ENCODE measurements at places on chromosomes 3 and 15.

GRCh38 chr3:61450866-61451265 is 110.5 kb upstream of the PTPRG start:
- DNase-seq, result no peak

- DNase-seq, result no peak
These were observed 258.2 kb upstream of the CFAP20DC start for GRCh38 chr3:59308001-59308400.

DNA sequence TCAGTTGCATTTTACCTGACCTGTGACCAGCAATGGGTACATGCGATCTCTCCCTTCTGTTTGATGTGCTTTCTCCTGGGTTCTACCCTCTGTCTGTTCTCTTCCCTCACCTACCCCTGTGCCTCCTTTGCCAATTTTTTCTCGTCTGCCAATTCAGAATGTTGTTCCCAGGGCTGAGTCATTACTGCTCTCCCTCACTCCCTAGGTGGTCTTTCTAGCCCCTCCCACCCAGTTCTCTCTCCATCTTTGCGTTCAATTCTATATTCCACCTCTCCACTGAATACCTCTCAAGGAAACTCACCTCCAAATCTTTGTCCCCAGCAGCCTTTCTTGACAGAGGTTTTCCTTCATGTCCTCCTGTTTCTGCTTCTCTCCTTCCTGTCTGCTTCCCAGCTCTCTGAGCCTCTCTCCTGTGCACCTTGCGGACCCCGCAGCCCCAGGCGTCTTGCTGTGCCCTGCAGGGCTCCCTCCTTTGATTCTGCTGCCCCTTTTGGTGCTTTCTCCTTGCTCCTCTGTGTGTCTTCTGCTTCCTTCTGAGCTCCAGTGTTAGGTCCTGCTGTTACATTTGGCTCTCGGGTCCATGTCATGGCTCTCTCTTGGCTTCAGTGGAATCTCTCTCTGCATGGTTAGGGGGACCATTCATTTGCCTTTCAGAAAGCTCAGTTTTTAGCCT is 398.2 kb upstream of the TPM1 start:
- DNase-seq, result no peak

- no peak for DNase-seq
These were observed 120.1 kb downstream of the ABHD5 start for GRCh38 chr3:43810797-43811196.

DNA sequence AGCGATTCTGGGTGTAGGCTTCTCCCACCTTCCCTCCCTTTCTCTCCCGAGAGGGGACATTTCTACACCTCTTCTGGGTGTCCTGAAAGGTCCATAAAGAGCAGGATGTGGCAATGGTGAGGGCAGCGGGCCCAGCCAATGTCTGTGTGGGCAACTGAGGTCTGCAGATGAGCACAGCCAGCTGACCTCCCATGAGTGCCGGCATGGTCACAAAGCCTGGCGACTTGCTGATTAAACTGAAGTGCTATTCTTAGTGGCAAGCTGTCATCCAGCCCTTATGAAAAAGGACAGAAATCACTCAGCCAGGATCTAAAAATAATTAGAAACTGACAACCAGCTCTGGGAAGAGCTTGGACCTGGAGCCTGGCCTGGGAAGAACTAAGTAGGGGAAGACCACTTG is 124.3 kb upstream of the RGMA start:
- DNase-seq, result no peak

DNA sequence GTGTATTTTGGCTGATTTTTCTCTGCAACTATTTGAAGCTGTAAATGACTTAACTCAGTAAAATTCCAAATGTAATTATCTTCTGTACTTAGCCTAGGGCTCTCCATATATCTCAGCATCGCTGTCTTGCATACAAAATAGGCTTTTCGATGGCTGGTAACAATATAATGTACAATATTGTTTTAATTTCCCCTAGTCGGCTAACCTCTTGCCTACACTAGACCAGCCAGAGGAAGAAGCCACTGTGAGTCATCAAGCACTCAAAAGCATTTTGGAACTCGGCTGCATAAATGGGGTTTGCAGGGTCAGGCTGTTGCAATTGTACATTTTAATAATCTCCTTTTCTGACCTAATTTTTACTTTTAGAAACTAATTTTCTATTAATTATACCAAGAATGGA is 583.8 kb downstream of the FOXP1 start:
- no peak for DNase-seq

DNA sequence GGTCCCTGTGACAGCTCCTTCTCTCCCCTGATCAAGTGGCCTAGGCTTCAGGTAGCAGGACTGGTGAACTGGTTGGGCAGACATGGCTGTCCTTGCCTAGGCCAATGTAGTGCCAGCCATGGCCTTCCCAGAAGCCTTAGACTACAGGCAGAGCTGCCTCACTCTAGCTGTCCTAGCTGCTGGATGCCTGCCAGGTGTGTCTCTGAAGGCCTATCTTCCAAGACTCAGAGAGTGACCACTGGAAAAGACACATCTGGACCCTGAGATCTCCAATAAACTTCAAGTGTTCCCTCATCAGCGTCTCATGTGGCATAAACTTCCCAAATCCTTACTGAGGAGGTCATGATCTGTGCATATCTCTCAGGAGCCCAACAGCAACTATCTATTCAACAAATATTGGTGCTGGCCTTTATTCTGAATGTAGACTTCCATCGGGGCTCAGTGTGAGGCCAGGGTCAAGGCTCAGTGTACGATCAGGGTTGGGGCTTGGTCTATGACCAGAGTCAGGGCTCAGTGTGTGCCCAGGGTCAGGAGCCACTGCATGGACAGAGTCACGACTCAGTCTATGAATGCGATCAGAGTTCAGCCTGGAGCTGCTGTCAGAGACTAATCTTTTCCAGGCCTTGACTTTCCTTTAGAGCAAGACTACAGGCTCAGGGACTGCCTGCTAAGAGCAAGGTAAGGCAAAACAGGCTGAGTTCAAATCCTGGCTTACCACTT is 36.5 kb upstream of the INSYN1 start:
- DNase-seq, result no peak

DNA sequence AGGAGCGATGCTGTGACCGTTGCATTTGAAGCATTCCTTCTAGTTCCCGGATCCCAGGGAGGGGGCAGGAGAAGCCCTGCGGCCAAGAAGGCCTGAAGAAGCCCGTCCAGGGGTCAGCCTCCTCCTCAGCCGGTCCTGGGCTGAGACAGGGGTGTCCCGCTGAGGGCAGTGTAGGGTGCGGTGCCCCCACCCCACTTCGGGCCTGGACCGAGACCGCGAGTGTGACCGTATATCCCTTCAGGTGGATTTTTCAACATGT is 2.8 kb downstream of the OCA2 start:
- no peak for DNase-seq

GRCh38 chr3:128319741-128320141 is 146.9 kb downstream of the DNAJB8 start:
- no peak for DNase-seq

DNA sequence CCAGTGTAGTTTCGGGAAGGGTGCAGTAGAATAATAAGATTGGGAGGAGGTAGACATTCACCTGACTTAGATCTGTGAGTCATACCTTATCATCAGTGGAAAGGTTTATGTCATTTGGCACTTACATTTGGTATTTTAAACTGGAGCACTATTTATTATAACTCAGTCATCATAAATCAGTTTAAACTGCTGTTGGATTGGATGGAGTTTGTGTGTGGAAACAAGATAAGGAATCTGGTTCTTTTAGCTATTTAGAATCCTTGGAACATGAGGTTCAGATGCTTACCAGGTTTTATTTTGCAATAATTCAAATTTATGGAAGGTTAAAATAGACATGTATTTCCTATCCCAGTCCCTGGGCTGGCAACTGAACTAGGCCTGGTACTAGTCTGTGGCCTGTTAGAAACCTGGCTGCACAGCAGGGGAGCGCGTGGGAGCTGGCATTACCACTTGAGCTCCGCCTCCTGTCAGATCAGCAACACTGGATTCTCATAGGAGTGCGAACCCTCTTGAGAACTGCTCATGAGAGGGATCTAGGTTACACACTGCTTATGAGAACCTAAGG is 34.5 kb downstream of the ZFAND6 start:
- no peak for DNase-seq

DNA sequence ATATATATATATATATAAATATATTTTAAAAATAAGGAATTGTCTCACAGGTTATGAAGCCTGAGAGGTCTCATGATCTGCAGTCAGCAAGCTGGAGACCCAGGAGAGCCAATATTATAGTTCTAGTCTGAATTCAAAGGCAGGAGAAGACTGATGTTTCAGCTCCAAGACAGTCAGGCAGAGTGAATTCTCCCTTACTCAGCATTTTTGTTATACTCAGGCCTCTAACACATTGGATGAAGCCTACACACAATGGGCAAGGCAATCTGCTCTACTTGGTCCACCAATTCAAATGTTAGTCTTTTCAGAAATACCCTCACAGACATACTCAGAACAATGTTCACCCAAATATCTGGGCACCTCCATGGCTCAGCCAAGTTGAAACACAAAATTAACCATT is 157.2 kb downstream of the GOLIM4 start:
- no peak for DNase-seq

DNA sequence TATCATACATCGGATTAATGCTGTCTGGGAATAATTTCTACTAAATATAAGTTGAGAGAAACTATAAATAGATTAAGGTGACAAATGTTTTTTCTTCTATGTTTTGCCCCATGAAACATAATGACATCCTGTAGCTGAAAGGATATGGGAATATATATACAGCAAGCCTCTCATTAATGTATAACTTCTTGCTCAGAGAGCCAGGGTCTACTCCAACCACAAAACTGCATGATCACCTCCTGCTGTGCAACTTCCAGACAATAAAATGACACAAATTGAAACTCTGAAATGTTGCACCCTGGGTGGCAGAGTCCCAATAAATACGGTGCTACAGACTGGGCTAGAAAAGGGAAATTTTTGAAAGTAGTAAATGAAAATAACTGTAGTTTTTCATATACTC is 571.9 kb upstream of the CBLB start:
- DNase-seq, result no peak

GRCh38 chr3:170058127-170058526 is 20.3 kb downstream of the GPR160 start:
- DNase-seq, result no peak

Measured in smooth muscle cell of the brain vasculature (primary cell).